ENCODE measurements at places on chromosomes 7 and 10.

DNA sequence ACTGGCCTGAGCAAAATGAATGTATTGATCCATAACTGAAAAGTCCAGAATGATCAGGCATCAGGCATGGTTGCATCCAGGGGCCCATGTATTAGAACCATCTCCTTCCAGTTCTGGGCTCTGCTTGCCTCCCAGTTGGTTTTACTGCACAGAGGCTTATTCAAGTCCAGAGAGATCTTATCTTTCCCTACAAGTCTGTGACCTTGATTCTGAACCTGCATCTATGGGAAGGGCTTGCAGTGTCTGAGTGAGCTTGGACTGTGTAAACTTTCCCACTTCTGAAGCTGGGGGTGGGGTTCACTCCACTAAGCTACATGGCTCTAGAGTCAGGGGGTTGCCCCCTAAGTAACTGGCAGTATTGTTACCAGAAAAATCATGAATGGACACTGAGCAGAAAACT lies 136.2 kb downstream of the TCF7L2 start:
- DNase-seq = no peak

GRCh38 chr7:135971366-135971725 lies 5.8 kb downstream of the MTPN start:
- no peak for DNase-seq

DNA sequence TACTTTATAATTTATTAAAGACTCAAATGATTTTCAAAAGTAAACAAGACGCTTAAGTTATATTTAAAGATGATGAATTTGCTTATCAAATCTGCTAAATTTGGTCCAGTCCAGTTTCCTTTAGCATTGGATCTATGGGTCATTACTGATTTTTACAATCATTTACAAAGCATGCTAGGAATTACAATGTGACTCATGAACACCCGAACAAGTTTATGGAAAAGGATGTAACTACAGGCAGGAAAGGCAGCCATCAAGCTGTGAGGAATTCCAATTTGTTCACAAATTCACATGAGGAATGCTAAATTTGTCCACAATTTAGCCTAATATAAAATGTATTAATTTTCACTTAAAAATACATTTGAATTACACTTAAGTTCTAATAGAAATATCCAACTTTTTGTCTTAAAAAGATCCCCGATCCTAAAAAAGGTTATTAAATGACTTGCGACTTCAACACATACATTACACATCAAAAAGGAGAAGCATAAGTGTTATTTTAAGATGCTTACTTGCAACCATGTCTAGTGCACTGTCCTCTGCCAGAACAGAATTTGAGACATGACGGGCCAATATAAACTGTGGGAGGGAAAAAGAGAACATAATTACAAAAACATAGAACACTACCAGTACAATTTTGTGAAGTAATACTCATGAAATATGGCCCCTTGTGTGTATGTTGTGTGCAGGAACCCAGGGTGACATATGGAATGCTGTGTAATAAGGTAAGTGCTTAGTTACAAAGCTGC lies 194.2 kb upstream of the SLC26A5 start:
- DNase-seq = no peak

- DNase-seq = no peak
These were observed 68.9 kb downstream of the ARID5B start for GRCh38 chr10:61970182-61971002.

GRCh38 chr7:3029138-3029537 lies 14.5 kb downstream of the CARD11 start:
- DNase-seq = no peak

- DNase-seq = no peak
These were observed 24.4 kb downstream of the MRPS33 start for GRCh38 chr7:140990193-140990962.

DNA sequence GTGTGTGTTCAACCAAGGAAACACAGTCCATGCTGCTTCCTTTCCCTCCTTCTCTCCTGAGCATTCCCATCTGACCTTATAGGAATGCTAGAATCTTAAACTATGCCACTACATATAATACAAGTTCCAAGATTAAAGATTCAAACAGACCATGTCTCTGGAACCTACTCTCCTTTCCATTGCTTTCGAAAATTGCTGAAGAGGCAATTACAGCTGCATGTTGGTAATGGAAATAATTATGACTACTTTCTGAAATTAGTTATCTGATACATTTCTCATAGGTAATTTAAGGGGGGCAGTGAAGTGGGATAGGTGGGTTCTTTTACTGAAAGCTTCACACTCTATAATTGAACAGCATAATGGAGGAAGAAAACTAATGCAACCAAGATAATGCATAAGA lies 285.9 kb upstream of the YAE1 start:
- DNase-seq = no peak

DNA sequence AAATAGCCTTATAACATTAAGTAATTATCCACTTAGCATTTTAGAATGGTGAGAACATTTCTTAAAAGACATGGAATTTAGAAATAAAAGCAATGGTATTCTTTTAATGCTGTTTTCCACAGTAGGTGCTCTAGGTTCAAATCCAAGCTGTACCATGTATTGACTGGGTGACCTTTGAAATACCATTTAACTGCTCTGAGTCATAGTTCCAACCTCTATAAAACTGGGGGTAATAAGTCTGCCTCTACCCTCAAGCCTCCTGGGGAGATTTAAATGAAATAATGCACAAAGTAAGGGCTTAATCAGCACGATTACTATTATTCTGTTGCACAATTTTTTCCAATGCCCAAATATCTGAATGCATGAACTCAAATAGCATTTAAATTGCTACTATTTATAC lies 236.4 kb upstream of the CCDC6 start:
- DNase-seq = no peak

DNA sequence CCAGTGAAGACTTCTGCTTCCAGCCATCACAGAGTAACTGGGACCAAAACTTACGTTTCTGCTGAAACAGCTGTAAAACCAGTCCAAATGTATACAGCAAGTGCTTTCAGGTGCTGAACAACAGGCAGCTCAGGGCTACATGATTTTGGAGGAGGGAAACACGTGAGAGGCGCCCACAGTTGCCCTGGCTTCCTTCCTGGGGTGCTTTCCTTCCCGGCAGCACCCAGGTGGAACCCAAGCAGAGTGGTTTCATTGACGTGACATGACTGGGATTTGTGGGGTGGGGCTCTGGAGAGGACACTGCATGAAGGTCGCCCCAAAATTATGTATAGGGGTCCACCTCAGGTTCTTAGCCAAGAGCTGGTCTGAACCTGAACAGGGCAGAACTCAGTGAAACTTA lies 34.2 kb downstream of the IL2RA start:
- DNase-seq = no peak

GRCh38 chr7:118496138-118496644 lies 271.7 kb downstream of the ANKRD7 start:
- no peak for DNase-seq

DNA sequence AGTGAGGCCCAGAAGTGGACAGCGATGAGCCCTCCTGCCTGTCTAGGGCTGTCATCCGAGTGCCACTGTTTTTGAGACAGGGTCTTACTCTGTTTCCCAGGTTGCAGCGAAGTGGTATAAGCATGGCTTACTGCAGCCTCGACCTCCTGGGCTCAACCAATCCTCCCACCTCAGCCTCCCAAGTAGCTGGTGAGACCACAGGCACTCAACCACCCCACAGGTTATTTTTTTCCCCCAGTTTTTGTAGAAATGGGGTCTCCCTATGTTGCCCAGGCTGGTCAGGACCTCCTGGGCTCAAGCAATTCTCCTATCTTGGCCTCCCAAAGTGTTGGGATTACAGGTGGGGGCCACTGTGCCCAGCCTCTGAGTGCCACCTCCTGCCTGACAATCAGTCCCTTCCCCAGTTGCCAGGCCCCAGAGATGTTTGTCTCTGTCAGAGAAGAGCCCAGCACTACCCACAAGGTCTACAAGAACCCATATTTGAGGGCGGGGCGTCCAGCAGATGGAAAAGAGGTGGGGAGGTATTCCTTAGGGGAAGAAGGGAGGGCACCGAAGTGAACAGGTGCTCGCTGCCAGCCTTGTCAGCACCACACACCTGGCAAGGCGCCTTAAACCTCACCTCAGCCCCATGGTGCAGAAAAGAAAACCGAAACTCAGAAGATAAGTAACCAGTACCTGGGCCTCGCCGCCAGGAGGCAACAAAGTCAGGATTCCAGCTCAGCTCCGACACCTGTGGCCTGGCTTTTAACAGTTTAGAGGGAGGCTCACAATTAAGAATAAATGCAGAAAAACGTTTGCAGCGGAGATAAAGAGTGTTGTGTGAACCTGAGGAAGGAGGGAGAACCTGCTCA lies 77.4 kb upstream of the ANLN start:
- no peak for DNase-seq

- DNase-seq = no peak
These were observed 276.9 kb downstream of the CSTF2T start for GRCh38 chr10:51422311-51423120.

GRCh38 chr10:69955897-69956740 lies 96.5 kb upstream of the MACROH2A2 start:
- no peak for DNase-seq

- no peak for DNase-seq
These were observed 51.8 kb downstream of the GSDME start for GRCh38 chr7:24705461-24705954.

GRCh38 chr10:17544465-17544864 lies 72.7 kb downstream of the HACD1 start:
- DNase-seq = no peak

DNA sequence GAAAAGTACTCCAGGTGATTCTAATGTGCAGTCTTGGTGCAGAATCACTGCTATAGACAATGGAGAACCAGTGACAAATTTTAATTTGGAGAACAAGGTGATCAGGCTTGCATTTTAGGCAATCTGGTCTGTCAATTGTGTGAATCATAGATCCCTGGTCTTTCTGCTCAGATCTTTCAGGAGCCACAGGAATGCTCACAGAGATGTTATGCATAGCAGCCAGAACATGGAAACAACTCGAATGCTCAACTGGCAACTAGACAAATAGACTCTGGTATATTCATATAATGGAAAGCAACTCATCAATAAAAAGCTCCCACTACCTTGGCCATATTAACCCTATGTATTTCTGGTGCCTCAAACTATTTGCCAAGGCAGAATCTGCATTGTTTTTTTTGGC lies 209.1 kb downstream of the PHF14 start:
- no peak for DNase-seq

- no peak for DNase-seq
These were observed 254.8 kb upstream of the PITRM1 start for GRCh38 chr10:3427347-3427746.

DNA sequence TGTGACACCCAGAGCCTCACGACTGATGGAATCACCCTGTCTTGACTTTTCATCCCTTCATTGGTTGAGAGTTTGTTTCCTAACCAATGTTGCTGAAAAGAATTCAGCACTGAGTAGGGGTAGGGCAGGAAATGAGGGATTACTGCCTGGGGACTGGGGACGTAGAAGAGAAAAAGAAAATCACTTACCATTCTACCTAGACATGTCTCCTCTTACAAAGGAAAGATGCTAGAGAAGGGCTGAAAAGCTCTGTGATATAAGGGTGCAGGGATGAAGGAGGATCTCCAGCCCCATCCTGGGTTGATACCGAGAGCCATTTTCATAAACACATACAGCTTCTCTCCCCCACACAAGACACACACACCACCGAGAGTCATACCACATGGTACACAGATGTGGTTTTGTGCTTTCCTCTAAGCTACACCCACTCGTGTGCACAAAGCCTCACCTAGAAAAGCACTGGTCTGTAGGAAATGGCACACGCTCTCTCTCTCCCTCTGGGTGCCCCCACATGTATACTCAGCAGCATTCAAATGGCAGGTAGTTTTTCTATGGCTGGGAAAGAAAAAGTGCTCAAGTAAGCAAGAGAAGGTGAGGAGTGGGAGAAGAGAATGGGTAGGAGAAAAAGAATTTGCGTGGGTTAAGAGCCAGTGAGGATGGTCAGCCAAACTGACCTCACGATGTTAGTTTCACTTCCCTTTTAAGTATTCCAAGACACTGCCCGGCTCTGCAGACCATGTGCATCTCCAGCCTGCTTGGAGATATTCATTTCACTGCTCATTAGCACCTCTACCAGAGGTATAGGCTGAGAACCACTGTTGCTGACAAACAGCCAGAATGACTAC lies 85.8 kb downstream of the CALD1 start:
- no peak for DNase-seq

DNA sequence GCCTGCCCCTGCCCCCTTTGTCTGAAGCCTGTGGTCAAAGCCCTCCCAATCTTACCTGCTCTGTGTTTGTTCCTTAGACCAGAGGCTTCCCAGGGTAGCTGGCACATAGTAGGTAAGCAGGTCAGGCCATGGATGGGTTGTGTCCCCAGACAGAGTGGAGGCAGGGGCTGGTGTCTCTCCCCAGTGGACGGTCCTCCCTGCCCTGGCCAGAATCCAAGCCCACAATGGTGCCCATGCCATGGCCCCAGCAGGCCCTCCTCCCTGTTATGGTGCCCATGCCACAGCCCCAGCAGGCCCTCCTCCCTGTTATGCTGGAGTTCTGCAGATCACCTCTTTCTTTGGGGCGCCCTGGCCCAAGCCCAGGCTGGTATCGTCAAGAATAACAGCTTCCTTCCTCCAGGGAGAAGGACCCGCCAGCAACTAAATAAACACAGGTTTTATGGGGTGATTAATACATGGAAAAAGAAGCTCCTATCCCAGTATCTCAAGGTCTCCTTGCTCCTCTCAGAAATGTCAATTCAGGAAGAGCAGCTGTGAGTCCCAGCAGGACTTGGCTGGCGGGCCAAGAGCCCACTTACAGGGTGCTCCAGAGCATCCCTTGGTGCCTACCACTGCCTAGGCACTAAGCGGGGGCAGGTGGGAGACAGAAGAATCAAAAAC lies 82.0 kb downstream of the NEURL1 start:
- DNase-seq = no peak

GRCh38 chr10:133162910-133163856 lies 3.2 kb downstream of the KNDC1 start:
- DNase-seq = no peak

GRCh38 chr10:58179238-58179637 lies 88.5 kb downstream of the IPMK start:
- no peak for DNase-seq

GRCh38 chr10:17787087-17787961 lies 21.8 kb upstream of the MRC1 start:
- no peak for DNase-seq

DNA sequence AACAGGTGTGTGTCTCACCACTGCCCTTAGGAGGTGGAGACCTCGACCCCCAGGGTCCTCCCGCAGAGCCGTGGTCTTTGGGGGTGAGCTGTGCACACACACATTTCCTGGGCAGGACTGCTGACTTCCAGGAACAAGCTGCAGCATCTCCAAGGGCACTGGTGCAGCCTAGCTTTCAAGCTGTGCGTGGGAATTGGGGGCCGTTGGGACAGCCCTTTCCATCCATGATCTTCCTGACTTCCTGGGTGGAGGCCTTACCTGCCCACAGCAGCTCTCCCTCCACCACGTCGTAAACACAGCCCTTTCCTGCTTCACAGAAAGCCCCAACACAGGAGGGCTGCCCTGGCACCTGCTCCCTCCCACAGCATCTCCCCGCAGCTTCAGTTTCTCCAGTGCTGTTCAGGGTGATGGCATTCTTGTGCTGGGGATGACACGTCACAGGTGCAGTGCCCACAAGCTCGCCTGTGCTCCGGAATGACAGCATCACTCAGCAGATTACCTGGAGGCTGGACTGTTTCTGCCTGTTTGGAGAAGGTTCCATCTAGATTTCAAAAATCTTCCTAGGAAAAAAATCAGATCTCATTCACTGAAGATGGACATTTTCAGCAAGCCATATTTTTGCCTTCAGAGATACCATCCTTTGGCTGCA lies 208.0 kb upstream of the PPP2R2D start:
- DNase-seq = no peak

- no peak for DNase-seq
These were observed 86.7 kb upstream of the DUSP5 start for GRCh38 chr10:110411047-110411410.

- DNase-seq = no peak
These were observed 110.7 kb downstream of the ICA1 start for GRCh38 chr7:8151161-8151725.

- no peak for DNase-seq
These were observed 19.6 kb downstream of the SVIL start for GRCh38 chr10:29615195-29615594.
